GM23248 (cell line): ENCODE measurements at places on chromosomes 5 and 9. TPM values are rescaled to one million over a fixed set of nuclear protein-coding genes. Genes with fewer than 3 reads are reported as not detected.
A peak's percentile ranks its signal among the peaks of the same experiment; 100 is the strongest.

The CDX1 gene
- not detected in 2 replicates for total RNA-seq

The AGXT2 gene
- total RNA-seq: not detected in 2 replicates

The MYOT gene
- not detected in 2 replicates for total RNA-seq

The SLC4A9 gene
- not detected in 2 replicates for total RNA-seq

The SERF1B gene
- total RNA-seq: 15.7 and 36.5 TPM in 2 replicates

The ACTBL2 gene
- total RNA-seq: 0.11 and 0.76 TPM in 2 replicates

The FOXD4L5 gene
- not detected in 2 replicates for total RNA-seq

The TMEM171 gene
- total RNA-seq: 5.8 and 6.7 TPM in 2 replicates

The MAP1B gene
- 71.7 and 149 TPM in 2 replicates for total RNA-seq

The GABRB2 gene
- total RNA-seq: not detected in 2 replicates

The C9orf152 gene
- not detected in 2 replicates for total RNA-seq

DNA sequence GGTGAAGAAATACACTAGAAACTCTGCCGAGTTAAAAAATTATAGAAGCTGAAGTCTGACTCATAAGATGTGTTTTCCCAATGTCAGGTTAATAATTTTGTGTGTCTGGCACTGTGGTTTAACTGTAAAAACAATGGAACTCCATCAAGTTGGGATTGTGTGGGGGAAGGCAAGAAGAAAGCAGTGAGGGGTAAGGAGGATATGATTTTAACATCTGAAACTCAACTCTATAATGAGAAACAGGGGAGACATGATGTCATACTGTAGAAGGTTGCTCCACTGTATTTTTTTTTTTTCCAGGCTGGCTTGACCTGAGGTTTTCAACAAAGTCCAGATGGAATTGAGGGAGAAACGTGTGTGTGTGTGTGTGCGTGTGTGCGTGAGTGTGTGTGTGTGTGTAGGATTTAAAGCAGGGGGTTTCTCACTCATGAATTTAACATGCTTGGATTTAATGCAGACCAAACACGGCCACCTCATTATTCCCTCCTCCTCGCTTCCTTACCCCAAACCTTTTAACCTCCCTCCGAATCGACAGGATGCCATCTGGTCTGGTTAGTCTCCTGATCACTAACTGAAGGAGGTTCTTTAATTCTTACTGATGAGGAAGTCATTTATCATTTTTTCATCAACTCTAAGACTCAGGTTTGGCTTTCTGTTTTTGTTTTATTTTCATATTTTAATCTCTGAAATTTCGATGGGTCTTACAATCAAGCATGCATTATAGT lies 140.2 kb upstream of the LPAR1 start:
- DNase-seq: peak; percentile 81
- no peaks in the 10 kb centered on the region for H3K36me3 ChIP-seq
- peaks cover 17% of the 10 kb centered on the region for H3K4me1 ChIP-seq
- no peaks in the 10 kb centered on the region for H3K27me3 ChIP-seq
- H3K4me3 ChIP-seq: peak overlapping the region; percentile 41

DNA sequence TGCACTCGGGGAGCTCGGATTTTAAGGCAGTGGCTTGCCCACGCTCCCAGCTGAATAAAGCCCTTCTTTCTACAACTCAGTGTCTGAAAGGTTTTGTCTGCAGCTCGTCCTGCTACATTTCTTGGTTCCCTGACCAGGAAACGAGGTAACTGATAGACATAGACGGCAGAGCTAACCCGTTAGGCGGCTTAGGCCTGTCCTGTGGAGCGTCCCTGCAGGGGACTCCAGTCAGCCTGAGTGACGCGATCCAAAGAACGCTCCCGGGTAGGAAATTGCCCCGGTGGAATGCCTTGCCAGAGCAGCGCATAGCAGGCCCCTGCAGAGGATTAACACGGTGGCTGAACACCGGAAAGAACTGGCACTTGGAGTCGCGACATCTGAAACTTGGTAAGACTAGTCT lies 1.8 kb upstream of the SELENOP start:
- no peak for DNase-seq
- no peak overlapping the region for H3K27ac ChIP-seq
- H3K4me3 ChIP-seq: no peak overlapping the region
- peaks cover 4% of the 10 kb centered on the region; the same call in 1 of the 2 replicates for H3K4me1 ChIP-seq

DNA sequence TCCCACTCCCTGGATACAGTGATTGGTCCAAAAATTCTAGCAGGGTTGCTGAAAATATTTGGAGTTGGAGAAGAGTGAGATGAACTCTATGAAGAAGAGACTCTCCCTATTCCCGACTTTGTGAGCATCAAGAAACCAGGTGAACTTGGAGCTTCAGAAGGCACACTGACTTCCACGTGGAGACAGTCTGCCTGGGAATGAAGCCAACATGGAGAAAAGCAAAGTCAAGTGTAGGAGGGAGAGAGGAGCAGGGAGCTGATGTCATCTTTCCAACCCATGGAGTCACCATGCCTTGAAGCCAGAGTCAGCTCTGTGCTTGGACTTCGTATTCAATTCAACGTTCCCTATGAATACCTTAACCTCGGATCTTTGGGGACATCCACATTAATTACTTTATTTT lies 125.1 kb downstream of the NPR3 start:
- no peak overlapping the region for H3K4me3 ChIP-seq
- peak; percentile 39 for DNase-seq
- no peak overlapping the region for H3K27ac ChIP-seq
- H3K36me3 ChIP-seq: no peaks in the 10 kb centered on the region

DNA sequence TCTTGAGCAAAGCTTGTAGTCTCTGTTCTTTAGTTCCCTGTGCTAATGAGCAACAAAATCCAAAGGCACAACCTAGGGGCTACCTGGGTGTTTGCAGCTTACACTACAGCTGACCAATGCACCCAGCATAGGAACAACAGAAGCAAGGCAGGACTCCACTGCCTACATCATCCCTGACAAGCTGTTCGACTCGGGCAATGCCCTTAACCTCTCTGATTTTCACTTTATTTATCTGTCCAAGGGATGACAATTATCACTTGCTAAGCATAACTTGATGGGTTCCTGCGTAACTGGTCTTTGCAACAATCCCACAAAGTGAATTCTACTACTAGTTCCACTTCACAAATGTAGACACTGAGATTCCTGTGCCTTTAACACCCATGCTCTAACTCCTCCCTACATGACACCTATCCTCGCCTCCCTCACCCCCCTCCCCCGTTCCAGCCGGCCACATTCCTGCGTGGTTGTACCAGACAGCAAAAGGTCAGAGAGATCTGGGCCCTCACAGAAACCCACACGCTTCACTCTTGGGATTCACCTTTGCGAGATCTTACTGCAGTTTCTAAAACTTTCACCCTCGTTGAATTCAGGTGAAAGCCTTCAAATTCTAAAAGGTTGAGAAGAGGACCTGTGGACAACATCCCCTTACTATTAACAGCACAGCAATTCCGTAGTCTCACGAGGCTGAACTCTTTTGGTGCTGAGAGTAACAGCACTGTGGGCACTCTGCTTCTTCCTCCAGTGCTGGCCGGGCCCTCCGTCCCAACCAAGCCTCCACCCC lies 995 bp downstream of the IPPK start:
- peak; percentile 86 for DNase-seq
- 0 out of 2 replicates have a peak, but pooled peaks cover 4% of the 10 kb centered on the region for H3K36me3 ChIP-seq
- peak overlapping the region; percentile 90 for H3K4me3 ChIP-seq
- peak overlapping the region; percentile 99 for H3K27ac ChIP-seq
- H3K27me3 ChIP-seq: no peaks in the 10 kb centered on the region
- peaks cover 45% of the 10 kb centered on the region for H3K4me1 ChIP-seq

DNA sequence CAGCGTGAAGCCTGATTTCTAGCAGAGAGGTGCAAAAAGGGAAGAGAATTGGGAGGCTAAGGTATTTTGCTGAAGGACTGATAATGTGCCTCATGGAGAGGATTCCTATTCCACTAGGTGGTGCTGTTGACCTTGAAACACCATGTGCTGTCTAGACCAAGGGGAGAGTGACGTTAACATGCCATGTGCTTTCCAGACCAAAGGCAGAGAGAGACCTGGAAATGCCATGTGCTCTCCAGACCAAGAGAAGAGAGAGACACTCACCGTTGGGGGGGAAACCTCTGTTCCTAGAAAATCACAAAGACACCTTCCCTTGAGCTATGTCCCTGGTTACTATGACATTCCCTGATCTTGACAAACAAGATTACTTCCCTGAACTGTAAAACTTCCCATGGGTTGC lies 286.0 kb upstream of the TUSC1 start:
- DNase-seq: peak; percentile 77
- H3K4me1 ChIP-seq: no peaks in the 10 kb centered on the region
- no peaks in the 10 kb centered on the region for H3K27me3 ChIP-seq

GRCh38 chr5:109105631-109106267 lies 304.0 kb downstream of the PJA2 start:
- no peaks in the 10 kb centered on the region for H3K27me3 ChIP-seq
- peak overlapping the region; percentile 64 for H3K4me3 ChIP-seq
- no peaks in the 10 kb centered on the region for H3K36me3 ChIP-seq
- peak overlapping the region; percentile 83 for H3K27ac ChIP-seq

DNA sequence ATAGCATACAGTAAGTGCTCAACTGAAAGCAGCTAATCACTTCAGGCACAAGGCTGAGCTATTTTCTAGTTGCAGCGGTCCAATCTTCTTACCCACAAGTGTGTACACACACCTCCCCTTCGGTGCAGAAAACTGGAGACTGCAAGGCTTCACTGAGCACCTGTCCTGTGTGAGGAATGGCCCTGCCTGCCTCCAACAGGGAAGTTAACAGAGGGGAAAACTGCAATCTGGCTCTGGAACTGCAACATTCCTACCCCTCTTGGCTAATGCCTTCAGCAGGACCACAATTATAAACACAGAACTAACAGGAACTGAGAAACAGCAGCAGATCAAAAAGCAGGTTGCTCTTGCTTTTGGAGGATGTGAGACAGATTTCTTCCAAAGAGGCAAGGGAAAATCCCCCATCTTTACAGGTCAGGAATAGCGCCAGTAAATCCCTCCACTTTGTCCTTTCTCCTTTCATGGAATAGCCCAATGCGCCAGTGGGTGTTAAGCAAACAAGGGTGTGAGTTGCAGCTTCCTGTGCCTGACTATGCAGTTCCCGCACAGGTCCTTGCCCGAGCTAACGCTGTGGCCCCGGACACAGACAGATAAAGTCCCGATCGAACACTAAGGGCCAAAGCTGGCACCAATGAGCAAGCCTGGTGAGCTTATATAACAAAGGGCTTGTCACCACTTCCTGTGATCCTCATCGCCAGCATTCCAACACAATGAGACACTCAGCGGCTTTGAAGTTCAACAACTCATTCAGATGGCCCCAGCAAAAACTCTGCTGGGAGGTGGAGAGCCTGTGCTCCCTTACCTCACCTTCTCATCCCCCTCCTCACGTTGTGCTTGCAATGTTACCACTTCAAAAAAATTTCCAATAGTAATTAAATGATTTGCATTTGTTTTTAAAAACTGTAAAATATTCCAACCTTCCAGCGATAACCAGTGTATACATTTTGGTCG lies 21.5 kb downstream of the SHB start:
- DNase-seq: peak; percentile 96
- peak overlapping the region; percentile 87 for H3K27ac ChIP-seq
- H3K4me3 ChIP-seq: peak overlapping the region; percentile 54
- H3K4me1 ChIP-seq: peaks cover 32% of the 10 kb centered on the region
- H3K27me3 ChIP-seq: no peaks in the 10 kb centered on the region
- no peaks in the 10 kb centered on the region for H3K36me3 ChIP-seq

DNA sequence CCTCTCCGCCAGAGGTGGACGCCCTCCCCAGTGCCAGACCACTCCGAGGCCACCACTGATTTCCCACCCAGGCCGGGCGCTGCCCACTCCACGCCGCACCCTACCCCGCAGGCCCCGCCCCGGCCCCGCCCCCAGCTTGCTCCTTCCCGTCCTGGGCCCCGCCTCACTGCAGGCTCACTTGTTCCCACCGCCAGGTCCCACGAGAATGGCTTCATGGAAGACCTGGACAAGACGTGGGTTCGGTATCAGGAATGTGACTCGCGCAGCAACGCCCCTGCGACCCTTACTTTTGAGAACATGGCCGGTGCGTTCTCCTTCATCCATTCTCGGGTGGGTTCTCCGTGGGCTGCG lies 6.5 kb downstream of the LRRC26 start:
- H3K27ac ChIP-seq: no peak overlapping the region
- H3K4me1 ChIP-seq: no peaks in the 10 kb centered on the region
- H3K27me3 ChIP-seq: peaks cover 58% of the 10 kb centered on the region

- no peak overlapping the region for H3K27ac ChIP-seq
- DNase-seq: no peak
- no peaks in the 10 kb centered on the region for H3K27me3 ChIP-seq
- peaks cover 32% of the 10 kb centered on the region for H3K4me1 ChIP-seq
- no peaks in the 10 kb centered on the region for H3K36me3 ChIP-seq
- H3K4me3 ChIP-seq: no peak overlapping the region
Measured at GRCh38 chr5:139640421-139641115, 7.6 kb upstream of the CXXC5 start.

- no peaks in the 10 kb centered on the region for H3K4me1 ChIP-seq
- H3K4me3 ChIP-seq: no peak overlapping the region
- H3K27ac ChIP-seq: no peak overlapping the region
- no peaks in the 10 kb centered on the region for H3K36me3 ChIP-seq
- H3K27me3 ChIP-seq: no peaks in the 10 kb centered on the region
Measured at GRCh38 chr5:45862763-45863162, 166.6 kb upstream of the HCN1 start.

DNA sequence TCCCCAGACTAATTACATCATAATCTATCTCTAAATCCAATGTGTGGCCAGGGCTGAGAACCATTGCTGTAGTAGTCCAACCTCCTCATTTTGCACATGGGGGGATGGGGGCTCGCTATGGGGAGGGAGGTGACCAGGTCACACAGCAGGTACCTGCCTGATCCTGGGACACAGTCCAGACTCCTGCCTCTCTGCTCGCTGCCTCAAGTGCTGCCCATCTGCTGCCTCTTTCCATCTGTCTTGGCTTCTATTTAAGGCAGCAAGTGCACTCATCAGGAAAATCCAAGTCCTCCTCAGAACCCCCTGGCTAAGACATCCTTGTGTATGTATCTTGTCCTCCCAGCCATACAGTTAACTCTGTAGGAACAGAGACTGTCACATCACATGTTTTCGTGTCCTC lies 57.7 kb upstream of the FRRS1L start:
- H3K36me3 ChIP-seq: no peaks in the 10 kb centered on the region
- H3K4me1 ChIP-seq: no peaks in the 10 kb centered on the region
- DNase-seq: no peak

DNA sequence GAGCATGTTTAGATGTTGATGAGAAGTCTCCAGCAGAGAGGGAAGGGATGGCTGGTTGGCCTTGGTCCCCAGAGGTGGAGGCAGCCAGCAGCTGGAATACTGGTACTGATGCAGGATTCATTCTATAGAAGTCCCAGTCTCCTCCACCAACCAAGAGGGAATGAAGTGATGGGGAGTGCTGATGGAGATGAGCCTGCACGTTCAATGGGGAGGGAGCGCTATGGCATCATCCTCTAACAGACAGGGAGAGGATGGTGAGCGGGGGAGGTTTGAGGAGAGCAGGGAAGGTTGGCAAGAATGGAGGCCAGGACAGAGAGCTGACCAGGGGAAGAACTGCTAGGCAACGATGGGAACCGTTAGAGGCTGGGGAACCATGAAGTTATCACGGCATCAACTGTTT lies 159.8 kb upstream of the MVB12B start:
- no peaks in the 10 kb centered on the region for H3K4me1 ChIP-seq
- H3K27me3 ChIP-seq: peaks cover 38% of the 10 kb centered on the region
- DNase-seq: no peak
- H3K36me3 ChIP-seq: no peaks in the 10 kb centered on the region
- no peak overlapping the region for H3K4me3 ChIP-seq
- no peak overlapping the region for H3K27ac ChIP-seq

- no peaks in the 10 kb centered on the region for H3K36me3 ChIP-seq
- H3K27ac ChIP-seq: no peak overlapping the region
- no peak overlapping the region for H3K4me3 ChIP-seq
- DNase-seq: no peak
Measured at GRCh38 chr5:11733185-11733839, 170.9 kb downstream of the CTNND2 start.

- 0 out of 2 replicates have a peak overlapping the region, but pooled peaks have one; percentile 23 for H3K4me3 ChIP-seq
- H3K27ac ChIP-seq: peak overlapping the region; percentile 64
- H3K4me1 ChIP-seq: peaks cover 100% of the 10 kb centered on the region
- H3K36me3 ChIP-seq: peaks cover 88% of the 10 kb centered on the region
- no peaks in the 10 kb centered on the region for H3K27me3 ChIP-seq
- peak; percentile 3 for DNase-seq
Measured at GRCh38 chr5:39413771-39414170, 11.0 kb downstream of the DAB2 start.
